Anterior cingulate cortex (tissue), 58 donors: ENCODE measurements at places on chromosomes 5 and 9.
A peak's percentile ranks its signal among the peaks of the same experiment; 100 is the strongest.

DNA sequence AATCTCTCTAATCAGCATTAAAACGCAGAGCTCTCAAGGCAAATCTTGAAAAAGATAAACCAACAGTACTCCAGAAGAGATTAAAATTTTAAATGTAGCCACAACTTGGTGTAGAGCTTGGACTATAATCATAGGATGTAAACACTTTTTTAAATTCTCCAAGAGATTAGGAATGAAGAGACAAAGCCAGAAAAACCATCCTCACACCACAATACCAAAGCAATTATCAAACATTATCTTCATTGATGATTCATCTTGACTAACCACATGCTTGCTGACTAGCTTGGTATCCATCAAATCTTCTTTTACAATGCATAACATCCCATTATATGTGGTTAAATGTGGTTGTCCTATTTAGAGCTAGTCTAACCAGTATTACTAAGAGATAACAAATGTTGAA lies 815.1 kb downstream of the TLE1 start:
- DNase-seq: no peak

GRCh38 chr9:8267636-8268035 lies 468.1 kb upstream of the DMAC1 start:
- no peak for DNase-seq

GRCh38 chr5:126497506-126497905 lies 74.3 kb downstream of the GRAMD2B start:
- no peak for DNase-seq

DNA sequence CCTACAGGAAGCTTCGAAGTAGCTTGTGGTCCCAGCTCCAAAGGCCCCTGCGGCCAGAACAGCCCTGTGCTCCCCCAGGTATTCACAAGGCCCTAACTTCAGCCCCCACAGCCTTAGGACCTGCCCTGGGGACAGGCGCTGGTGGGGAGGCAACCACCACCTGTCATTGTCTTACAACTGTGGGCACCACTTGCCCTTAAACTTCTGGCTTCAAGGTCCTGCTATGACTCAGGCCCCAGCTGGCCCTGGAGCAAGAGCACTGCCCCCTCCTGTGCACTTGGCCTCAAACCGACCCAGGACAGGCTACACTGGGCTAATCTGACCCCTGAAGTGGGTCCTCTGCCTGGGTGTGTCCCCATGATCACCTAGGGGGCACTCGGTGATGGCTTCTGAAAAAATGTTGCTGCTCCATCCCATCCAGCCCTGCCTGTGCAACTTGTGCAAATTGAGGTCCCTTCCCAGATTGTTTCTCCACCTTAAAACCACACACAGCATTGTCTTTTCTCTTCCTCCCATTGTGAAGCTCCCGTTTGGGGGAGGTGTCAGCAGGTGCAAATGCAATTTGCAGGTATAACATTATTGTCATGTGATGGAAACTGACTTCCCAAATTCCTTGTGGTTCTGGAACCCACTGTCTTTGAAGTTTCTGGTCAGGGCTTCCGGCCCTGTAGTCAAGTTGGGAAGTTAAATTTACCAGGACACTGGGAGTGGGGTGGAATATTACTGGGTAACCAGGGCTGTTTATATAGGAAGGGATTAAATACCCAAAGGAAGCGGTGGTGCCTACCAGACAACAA lies 1.1 kb upstream of the PROB1 start:
- DNase-seq: no peak

GRCh38 chr9:135075234-135076142 lies 12.0 kb upstream of the OLFM1 start:
- DNase-seq: peak; percentile 79

DNA sequence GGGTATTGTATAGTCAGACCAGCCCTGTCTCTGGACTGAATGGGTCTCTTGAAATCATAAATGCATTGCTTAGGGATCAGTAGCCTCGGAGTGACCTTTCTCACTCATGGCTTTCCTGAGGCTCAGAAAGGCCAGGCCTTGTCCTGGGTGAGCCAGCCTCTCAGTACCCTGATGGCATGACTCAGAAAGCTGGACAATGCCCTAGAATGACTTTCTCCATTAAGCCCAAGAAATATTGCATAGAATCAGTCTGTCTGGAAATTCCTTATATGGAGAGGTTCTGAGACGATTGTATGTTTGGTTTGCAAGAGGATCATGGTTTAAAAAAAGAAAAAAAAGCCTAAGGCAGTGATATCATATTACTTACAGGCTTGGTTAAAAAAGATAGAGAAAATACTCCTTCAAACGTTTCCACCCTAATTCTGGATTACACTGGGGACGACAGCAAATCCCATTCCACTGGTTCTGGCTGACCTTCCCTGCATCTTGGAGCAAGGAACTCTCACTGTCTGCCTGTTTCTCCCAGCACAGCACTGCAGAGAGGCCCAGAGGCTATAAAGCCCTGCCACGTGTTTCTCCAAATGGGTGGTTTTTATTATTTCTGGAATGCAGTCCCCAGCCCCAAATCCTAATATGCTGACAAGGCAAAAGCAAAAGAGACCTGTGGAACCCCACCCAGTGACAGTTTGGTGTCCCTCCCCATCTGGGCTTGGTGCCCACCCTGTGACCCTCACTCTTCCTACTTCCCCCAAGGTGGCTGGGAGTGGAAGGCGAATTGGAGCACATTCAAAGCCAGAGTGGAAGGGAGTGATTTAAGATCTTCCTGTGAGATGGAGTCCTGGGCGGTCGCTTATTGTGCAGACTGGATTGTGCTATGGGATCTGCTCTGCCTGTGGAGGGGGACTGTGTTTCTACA lies 34.4 kb downstream of the MAP1B start:
- no peak for DNase-seq

DNA sequence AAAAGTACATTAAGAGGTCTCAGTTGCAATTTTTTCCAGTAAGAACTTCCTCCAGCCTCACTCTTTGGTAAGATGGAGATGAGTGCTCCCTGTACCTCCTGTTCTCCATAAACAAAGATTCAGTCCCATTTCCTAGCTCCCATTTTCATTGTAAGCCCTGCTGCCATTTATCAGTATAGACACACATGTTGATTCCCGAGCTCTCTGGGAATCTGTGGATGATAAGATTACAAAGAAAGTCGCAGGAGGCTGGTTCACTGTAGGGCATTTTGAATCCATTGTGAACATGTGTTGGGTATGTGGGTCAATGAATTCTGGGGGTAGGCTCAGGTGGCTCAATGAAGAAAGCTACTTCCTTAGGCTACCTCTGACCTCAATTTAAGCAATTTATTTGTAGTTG lies 36.7 kb downstream of the RGMB start:
- no peak for DNase-seq

DNA sequence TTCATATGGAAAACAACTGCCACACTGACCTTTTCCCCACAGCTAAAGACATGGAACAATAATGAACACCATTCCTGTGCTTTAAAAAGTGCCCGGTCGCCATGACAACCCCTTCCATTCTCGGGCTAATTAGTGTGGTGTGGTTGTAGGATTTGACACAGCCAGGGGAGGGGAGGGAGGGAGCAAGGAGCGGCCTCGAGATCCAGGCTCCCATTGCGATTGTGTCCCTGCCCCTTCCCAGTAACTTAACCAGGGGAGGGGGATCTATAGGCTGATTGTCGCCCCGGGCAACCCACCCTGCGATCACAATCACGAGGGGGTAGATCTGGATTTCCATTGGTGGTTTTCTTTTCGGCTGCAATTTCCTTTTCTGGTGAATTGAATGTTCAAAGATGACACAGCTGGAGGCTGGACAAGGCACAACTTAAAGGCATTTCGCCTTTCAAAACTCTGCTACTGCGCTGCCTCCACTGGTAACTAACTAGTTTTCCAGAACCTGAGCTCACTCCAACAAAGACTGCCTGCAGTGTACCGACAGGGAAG lies 96.7 kb upstream of the RETREG1 start:
- DNase-seq: peak; percentile 73

DNA sequence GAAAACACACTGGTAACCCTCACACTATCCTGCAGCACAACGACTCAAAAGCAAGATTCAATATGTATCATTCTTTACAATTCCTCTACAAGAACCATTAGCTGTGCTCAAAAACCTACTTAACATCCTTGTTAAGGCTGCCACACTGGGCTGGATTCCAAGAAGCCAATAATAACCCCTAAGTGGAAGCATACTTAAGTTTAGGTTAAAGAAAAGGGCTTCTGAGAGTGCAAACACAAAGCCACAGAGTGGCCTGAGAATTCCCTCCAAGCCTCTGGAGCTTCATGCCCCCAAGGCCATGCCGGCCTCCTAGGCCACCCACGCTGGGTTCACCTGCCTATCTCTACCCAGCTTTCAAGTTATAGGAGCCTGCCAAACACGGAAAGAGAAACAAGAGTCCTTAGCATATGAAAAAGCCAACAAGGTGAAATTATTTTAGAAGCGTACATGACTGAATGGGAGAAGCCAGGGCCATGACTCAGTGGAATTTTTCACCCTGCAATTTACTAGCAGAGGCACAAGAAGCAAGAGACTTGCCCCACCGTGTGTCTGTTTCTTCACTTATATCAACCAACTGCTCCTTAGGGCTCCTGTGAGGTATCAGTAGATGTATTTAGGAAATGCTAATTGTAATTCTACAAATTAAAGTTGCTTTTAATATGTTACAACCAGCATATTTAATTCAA lies 293.0 kb downstream of the SPOCK1 start:
- no peak for DNase-seq

GRCh38 chr9:124291801-124292396 lies 34.1 kb downstream of the NEK6 start:
- no peak for DNase-seq

DNA sequence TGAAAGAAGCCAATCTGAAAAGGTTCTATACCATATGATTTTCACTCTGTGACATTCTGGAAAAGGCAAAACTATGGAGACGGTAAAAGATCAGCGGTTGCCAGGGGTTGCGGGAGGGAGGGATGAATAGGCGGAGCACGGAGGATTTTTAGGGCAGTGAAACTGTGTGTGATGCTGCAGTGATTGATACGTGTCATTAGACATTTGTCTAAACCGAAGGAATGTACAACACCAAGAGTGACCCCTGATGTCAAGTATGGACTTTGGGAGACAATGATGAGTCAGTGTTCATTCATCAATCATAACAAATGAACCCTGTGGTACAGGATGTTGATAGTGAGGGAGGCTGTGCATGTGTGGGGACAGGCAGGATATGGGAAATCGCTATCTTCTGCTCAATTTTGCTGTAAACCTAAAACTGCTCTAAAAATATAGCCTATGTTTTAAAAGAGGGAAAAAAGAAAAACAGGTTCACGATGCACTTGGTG lies 34.4 kb downstream of the ERGIC1 start:
- DNase-seq: no peak

GRCh38 chr9:131337131-131337848 lies 47.8 kb downstream of the PLPP7 start:
- DNase-seq: no peak

DNA sequence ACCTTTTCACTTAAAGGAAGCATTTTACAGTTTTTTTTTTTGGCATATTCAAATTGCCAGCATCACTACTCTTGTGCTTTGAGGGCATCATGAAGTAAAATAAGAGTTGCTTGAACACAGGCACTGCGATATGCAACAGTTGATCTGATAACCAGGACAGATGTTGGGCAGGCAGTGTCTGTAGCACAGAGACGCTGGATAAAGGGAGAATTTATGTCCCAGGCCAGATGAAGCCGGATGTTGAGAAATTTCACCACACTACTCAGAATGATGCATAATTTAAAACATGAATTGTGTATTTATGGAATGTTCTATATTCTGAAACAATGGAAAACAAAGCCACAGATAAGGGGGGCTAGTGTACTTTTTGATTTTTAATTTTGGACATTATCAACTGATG lies 71.4 kb downstream of the SLC12A2 start:
- no peak for DNase-seq

- no peak for DNase-seq
Observed at GRCh38 chr5:87825583-87825982, 412.9 kb upstream of the CCNH start.
